Right cardiac atrium (tissue), 5 donors: ENCODE measurements at places on chromosomes 2 and 18. TPM values are rescaled to one million over a fixed set of nuclear protein-coding genes. Genes with fewer than 3 reads are reported as not detected.

The EGR4 gene
- total RNA-seq: not detected

The RPRM gene
- 0.26 TPM for total RNA-seq

The CCDC102B gene
- total RNA-seq: 10.8 TPM

The FN1 gene
- total RNA-seq: 342 TPM

The HOXD3 gene
- not detected for total RNA-seq

The LIPG gene
- 0.03 TPM for total RNA-seq

The FKBP1B gene
- total RNA-seq: 4.8 TPM

The STPG4 gene
- total RNA-seq: not detected

The SLC23A3 gene
- total RNA-seq: 0.57 TPM

The M1AP gene
- total RNA-seq: 0.14 TPM

The SCN3A gene
- total RNA-seq: 0.26 TPM

The HOXD12 gene
- total RNA-seq: not detected
